ENCODE measurements at places on chromosomes 16 and 17. TPM values are rescaled to one million over a fixed set of nuclear protein-coding genes. Genes with fewer than 3 reads are reported as not detected.

- DNase-seq, result no peak
Measured at GRCh38 chr16:6157806-6158205, 1060.2 kb upstream of the EEF2KMT start.

The CCDC182 gene
- not detected for total RNA-seq

The EFCAB5 gene
- total RNA-seq, result 0.08 TPM

DNA sequence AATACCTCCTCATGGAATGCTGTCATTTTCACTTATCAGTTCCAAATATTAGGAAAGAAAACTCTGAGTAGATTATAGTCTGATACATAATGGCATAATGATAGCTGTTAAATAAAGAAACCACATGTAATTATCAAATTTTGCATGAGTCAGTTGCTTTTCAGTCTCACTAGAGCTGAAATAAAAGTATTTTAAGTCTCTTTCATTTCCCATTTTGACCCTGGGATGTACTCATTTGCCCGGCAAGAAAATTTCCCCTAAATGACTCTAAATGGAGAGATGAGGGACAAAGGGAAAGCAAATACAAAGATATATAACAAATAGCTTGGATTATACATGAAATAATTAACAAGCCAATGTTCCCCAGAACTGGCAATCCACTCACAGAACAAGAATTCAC lies 47.9 kb upstream of the CPHXL start:
- DNase-seq, result no peak

GRCh38 chr17:10130677-10131076 lies 67.7 kb downstream of the GAS7 start:
- DNase-seq, result no peak

- DNase-seq, result no peak
Measured at GRCh38 chr16:56944954-56945839, 13.3 kb downstream of the HERPUD1 start.

- no peak for DNase-seq
Measured at GRCh38 chr16:381789-382717, at the start of gene PGAP6. TSS of gene PGAP6 (minus strand) at chr16:381978. CDS start at chr16:381821, 157 bp downstream.

The SHCBP1 gene
- 3.7 TPM for total RNA-seq

DNA sequence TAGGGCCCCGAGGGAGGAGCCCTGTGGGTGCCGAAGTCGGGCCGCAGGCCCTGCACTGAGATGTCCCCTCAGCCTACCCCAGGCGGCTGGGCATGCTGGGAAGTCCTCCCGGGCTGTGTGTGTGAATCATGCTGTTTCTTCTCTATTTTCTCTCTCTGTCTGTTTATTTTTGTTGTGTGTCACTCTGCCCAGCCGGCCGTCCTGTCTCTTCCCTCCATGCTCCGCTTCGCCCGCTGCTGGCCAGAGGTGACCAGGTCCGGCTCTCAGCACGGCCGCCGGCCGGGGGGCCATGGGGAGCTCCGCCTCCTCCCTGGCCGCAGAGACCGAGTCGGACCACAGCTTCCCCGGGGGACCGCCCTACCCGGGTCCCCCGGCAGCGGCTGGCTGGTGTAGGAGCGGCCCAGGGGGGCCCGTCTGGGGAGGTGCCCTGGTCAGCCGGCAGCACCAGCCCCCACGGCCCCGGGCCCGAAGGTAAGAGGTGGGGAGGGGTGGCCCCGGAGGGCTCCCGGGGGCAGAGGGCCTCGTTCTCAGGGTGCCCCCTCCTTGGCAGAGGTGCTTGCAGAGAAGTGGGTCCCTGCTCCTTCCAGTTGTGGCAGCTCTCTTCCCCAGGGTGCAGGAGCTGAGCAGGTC lies 12.5 kb downstream of the CAPN15 start:
- no peak for DNase-seq

GRCh38 chr17:32157225-32157624 lies 14.9 kb downstream of the RHOT1 start:
- DNase-seq, result no peak

The SLFN14 gene
- not detected for total RNA-seq

DNA sequence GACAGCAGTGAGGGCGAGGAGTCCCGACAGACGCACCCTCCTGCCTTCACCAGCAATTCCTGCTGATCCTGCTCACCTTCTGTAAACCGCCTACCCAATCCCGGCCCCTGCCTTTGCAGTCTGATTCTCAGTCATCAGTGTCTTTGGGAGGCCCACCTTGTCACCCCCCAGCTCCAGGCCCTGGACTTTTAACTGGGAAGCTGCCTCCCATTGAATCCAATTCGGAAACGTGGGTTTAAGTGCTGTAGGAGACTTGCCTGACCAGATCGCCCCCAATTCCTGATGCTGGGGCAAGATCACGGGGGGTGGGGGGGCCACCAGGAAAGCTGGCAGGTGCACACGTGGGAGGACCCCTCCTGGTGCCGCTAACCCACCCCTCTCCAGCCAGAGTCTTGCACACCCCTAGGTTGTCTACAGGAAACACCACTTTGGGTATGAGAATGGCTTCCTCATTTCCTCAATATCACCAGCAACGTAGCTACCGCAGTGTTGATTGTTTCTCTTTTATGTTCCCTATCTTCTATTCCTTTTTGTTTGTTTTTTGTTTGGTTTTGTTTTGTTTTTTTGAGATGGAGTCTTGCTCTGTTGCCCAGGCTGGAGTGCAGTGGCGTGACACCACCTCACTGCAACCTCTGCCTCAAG lies 46.6 kb upstream of the CMIP start:
- DNase-seq, result no peak

The PDPK1 gene
- 27.0 TPM for total RNA-seq

DNA sequence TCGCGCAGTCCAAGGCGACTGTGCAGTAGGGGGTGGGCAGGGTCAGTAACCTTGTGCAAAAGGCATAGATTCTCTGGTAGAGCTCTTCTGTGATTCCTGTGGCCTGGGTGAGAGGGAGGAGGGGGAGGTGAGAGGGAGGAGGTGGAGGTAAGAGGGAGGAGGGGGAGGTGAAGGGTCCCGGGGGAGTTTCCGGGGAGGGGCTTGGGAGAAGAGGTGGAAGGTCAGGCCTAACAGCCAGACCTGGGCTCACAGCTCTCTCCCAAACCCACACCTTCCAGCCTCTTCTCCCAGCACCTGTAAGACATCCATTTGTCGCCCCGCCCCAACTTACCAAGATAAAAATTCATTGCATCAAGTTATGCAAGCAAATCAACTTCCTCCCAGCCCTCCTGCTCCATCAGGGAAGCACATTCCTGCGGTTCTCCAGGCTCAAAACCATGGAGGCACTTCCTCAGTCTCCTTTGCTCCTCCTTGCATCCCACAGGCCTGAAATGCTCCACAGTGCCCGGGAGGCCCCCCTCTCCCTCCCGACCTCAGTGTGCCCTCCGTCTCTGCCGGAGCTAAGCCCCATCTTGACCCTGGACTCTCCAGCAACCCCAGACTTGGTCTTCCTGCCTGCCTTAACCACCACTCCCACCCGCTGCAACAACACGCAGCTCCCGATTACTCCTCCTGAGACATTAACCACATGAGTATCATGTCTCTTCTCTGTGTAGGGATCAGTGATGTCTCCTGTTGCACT lies 30.5 kb downstream of the PIK3R6 start:
- peak; percentile 25 for DNase-seq

DNA sequence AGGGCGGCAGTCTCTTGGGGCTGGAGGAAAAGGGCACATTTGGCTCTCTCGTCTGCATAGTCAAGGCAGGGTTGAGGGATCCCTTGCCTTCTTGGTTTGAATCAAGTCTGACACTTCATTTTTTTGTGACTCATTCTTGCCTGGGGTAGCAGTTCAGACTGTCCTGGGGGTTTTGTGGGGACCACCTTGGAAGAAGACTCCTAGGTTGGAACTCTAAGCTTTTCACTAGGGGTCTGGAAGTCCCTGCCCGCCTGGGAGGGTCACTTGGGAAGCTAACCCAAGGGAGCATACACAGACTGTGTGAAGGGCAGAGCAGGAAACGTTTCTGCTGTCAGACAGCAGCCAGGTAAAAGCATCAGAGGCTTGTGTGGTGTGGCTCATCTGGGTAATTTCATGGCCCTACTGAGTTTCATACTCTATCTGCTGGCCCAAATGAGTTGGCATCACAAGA lies 11.3 kb downstream of the YPEL2 start:
- DNase-seq, result no peak

DNA sequence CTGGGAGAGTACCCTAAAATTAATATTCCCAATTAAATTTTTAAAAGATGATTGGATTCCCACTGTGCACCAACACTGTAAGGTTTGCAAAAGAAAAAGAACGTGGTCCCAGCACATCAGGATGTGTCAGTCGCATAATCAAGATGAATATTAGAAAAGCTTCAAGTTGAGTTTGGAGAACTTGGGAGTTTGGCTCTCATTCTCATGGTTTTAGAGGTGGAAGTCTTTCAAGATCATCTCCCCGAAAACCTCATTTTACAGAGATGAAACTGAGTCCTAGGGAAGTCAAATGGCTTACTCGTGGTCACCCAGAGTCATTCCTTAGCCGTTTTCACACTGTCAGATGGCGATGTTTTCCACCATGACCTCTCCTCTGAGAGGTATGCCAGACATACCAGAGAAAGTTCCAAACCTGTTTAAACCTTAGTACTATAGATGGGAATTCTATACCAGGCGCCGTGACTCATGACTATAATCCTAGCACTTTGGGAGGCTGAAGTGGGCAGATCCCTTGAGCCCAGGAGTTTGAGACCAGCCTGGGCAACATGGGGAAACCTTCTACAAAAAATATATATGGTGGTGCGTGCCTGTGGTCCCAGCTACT lies 1.2 kb downstream of the SEC14L1 start:
- DNase-seq, result no peak

DNA sequence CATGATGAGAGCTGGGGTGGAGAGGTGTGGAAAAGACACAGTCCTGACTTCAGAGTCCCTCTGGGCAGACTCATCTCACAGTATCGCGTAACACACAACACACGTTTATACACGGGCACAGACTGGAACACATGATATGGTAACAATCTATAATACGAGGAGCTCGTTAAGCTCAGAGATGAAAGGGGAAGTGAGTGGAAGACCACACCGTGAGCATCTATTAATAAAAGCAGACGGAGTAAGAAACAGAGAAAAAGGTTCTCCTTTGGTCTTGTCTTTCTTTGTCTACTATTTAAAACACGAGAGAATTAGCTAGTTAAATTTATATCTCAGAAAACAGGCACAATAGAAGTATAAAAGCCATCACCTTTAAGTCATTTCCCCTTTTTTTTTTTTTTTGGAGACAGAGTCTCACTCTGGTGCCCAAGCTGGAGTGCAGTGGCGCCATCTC lies 13.5 kb downstream of the ANKRD11 start:
- DNase-seq, result no peak

The BAIAP3 gene
- total RNA-seq, result 1.2 TPM

DNA sequence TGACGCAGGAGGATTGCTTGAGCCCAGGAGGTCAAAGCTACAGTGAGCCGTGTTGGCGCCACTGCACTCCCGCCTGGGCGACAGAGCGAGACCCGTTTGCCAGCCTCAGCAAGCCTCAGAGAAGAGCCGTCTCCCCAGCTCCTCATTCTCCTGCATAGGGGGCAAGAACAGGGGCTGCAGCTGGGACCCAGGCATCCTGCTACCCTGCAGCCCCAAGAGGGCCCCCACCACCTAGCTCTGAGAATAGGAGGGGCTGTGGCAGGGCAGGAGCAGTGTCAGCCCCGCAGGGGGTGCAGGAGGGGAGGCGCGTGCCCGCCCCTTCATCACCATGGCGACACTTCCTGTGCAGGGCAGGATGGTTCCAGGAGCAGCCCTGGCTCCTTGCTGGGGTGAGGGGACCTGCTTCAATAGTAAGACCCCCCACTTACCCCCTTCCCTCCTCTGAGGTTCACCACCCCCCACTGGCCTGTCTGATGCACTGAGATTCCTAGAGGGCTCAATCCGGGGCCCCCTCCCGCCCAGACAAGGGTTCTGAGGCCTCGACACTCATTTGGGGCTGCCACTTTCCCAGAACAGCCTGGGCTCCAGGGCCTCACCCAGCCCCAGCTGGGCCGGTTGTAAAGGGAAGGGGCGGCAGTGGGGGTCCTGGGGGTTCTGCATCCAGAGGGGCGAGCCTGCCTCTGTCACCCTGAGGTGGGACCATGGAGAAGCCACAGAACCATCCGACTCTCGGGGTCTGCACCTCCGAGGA lies 20.2 kb downstream of the VASN start:
- DNase-seq, result no peak

GRCh38 chr16:25198021-25198420 lies 18.7 kb upstream of the AQP8 start:
- no peak for DNase-seq

- DNase-seq, result no peak
Measured at GRCh38 chr16:9139965-9140364, 48.5 kb downstream of the HAPSTR1 start.

The CES5A gene
- total RNA-seq, result not detected

DNA sequence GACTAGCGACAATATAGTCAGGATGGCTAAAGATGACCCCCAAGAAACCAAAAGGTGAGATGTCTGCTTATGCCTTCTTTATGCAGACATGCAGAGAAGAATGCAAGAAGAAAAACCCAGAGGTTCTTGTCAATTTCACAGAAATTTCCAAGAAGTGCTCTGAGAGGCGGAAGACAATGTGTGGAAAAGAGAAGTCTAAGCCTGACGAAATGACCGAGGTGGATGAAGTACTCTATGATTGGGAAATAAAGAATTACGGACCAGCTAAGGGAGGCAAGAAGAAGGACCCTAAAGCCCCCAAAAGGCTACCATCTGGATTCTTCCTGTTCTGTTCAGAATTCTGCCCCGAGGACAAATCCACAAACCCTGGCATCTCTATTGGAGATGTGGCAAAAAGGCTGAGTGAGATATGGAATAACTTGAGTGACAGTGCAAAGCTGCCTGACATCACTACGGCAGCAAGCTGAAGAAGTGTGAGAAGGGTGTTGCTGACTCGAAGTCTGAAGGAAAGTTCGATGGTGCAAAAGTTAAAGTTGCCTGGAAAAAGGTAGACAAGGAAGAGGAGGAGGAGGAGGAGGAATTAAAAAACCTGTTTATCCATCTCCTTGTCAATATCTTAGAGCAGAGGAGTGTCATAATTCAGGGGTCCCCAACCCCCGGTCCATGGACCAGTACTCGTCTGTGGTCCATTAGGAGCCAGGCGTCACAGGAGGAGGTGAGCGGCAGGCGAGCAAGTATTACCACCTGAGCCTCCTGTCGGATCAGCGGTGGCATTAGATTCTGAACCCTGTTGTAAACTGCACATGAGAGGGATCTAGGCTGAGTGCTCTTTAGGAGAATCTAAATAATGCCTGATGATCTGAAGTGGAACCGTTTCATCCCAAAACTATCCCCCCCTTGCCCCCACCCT lies 25.1 kb upstream of the ADGRG1 start:
- no peak for DNase-seq

The MILR1 gene
- not detected for total RNA-seq

- DNase-seq, result no peak
Measured at GRCh38 chr16:88320947-88321634, 61.7 kb upstream of the ZNF469 start.

- DNase-seq, result no peak
Measured at GRCh38 chr17:4170639-4171280, 27.8 kb downstream of the CYB5D2 start.
